Astrocyte of the cerebellum (primary cell): ENCODE measurements at places on chromosomes 12 and 14.

DNA sequence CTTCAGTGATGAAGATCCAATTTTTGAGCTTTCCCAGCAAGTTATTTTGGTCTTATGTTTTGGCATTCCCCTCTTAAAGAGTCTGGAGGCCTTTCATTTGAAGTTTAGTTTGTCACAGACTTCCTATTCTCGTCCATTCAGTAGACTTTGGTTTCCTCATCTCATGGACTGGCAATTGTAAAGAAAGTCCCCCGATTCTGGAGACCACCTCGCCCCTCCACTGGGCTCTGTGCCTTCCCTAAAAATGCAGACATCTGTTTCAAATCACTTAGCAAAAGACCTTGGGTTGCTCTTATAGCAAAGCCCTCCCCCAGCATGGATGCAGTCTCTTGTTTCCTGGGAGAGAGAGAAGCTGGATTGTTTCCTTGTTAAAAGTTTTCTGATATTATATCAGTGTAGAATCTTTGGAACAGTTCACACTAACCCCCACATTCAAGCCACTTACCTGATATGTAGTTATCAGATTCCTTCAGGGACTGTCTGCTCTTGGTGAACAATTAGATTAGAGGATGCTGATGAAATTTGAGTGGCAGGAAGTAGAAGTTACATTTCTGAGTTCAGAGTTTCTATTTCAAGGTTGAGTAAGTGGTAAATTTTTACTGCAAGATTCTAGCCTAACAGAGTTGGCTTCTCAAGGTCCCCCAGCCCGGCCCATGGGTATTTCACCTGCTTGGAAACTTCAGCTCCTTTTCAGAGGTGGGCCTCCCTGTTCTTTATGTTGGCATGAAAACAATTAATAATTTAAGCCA, 56.3 kb downstream of the PLXNC1 start:
- no peak for DNase-seq

DNA sequence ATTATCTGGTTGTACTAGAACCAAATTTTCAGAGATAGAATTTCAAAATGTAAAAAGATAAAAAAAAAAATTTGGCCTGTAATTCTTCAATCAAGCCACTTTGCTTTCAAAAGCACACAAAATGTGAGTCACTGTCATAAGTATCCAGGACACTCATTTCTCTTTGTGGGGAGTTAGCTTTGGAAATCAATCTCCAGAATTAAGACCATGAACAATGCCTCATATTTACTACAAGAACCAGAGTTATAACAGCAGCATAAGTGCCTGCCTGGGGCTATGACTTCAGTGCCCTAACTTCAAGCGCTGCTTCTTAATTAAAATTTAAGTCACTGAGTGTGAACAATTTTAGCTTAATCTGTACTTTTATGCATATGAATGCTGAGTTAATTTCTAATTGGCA, 162.1 kb downstream of the C12orf42 start:
- no peak for DNase-seq

- no peak for DNase-seq
Observed at GRCh38 chr12:69330475-69331473, 17.4 kb upstream of the LYZ start.

DNA sequence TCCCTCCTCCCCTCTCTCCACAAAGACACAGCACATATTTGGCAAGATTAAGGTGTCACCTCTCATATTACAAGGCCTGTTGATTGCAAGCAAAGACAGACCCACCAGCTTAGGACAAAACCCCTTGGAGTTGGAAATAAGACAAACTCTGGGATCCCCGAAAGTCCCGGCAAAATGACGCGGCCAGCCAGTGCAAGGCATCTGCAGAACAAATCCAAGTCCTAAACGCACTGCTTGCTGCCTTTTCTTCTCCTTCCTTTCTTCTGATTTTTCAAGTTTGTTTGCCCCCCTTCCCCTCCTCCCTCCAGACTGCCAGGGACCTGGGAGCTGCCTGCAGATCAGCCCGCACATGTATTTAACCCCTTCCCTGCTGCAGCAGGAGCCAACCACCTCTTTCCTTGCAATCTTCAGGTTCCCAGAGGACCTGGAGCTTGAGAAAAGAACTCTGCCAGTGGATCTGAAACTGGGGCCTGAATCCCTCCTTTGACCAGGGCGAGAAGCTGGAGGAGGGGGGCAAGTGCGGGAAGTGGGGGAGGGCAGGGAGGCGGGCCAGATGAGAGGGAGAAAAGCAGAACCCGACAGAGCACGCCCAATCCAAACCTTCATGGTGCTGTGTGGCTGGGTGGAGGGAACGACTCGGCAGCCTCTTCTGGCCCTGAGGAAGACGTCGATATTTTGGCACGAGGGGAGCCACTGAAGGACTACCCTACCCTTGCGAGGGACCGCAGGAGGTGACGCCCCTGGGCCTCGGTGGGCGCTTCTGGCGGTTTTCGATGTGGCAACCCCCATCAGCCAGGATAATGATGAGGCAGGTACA, 2.0 kb upstream of the NTF3 start:
- DNase-seq = no peak

GRCh38 chr12:54160769-54161480, 27.9 kb downstream of the SMUG1 start:
- DNase-seq = no peak

DNA sequence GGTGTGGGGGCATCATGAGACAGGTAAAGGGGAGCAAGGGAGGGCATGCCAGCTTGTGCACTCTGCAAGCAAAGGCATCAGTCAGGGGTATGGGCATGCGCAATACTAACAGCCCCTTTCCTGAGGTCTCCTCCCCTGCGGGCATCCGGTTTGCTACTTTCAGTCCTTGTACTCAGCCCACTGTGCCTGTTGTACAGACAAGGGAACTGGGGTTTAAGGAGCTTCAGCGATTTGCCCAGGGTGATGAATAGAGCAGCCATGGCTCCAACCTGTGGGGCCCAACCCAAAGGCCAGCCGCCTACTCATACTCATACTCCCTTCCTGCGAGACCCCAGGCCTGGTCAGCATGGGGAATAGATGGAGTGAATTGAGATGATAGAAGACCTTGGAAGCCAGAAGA, 66.7 kb downstream of the GALNT16 start:
- DNase-seq = no peak

GRCh38 chr12:2402073-2402579, 349.3 kb downstream of the CACNA1C start:
- no peak for DNase-seq

DNA sequence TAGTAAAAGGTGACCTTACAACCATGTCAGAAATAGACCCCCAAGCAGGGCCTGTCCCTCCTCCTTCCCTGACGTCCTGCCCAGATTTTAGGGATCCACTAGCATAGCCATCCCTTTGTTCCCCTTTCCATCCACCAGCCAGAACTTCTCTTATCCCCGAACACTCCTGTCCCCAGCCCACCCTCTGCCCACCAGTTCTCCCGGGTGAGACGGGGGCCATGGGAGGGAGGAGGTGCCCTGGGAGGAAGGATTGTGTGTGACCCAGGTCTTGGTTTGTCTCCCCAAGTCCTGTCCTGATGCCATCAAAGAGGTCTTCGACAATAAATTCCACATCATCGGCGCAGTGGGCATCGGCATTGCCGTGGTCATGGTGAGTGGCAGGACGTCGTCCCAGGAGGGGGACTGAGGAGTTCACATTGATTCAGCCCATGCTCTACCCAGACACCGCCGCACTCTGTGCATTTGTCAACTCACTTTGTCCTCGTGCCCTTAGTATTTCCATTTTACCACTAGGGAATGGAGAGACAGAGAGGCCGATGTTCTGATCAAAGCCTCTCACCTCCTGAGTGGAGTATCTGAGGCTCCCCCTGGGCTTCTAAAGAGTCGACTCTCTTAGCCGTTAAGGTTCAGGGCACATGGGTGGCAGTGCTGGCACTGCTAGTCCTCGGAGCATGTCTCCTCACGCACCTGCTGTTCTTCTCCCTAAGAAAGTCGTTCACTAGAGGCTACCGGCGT, 35.9 kb downstream of the CD9 start:
- no peak for DNase-seq

- DNase-seq = no peak
Observed at GRCh38 chr12:42186793-42187192, 42.1 kb upstream of the GXYLT1 start.

GRCh38 chr14:73783107-73783727, 68.4 kb upstream of the PTGR2 start:
- DNase-seq = no peak

- DNase-seq = no peak
Observed at GRCh38 chr12:53613821-53614220, 12.4 kb downstream of the ATF7 start.

GRCh38 chr12:70364695-70365397, 1.2 kb upstream of the KCNMB4 start:
- no peak for DNase-seq

DNA sequence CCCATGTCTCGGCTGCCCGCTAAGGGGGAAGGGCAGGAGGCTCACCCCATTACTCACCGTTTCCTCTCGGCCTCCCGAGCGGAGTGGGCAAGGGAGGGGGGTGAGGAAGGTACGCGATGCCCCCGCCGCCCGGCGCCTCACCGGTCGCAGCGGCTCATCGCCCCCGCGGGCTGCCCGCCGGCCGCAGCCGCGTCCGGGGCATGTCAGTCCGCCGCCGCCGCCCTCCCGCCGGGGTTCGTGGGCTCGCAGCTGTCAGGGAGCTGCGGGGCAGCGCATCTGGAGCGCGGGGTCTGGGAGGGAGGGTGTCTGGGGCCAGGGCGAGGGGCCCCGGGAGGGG, 461 bp downstream of the SLC8A3 start:
- DNase-seq = no peak

DNA sequence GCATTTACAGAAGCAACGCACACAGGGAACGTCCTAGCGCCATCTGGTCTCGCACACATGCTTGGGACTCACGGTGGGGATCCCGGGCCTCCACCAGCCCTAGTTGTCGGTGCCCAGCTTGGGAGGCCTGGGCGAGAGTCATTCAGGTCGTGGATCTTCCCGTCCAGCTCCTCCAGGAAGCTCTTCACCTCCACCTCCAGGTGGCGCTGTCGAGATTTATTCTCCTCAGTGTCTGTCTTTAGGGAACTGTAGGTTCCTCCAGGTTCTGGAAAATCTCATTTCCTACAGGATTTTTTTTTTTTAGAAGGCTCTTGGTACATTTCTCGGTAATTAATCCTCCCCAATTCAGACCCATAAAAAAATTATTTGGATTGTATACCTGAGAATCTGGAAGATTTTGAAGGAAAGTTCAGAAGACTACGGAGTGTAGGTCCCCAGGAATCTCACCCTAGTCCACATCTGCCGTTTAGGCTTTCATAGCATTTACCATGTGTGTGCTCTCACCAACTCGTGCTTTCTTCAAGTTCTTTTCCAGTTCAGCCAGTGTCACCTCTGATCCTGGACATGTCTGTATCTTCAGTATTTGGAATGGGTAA, 910.0 kb downstream of the TMEM121 start:
- DNase-seq = no peak

GRCh38 chr12:86683568-86684304, 427.5 kb upstream of the MGAT4C start:
- DNase-seq = no peak

GRCh38 chr12:62930546-62931425, 4.2 kb downstream of the PPM1H start:
- no peak for DNase-seq

DNA sequence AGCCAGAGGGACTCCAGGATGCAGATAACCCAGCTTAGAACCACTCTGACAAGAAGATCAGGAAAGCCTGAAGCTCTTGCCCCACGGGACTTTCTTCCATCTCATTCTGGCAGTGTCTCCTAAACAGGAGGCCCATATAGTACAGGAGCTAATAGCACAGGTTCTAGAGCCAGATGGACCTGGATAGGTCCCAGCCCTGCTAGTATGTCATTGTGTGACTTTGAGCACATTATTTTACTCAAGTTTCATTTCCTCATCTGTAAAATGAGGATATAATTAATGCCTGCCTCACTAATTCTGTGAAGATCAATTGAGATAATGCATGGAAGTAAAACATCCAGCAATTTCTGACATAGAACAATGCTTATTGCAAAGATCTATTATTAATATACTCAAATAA, 66.5 kb upstream of the GZMB start:
- DNase-seq = no peak

DNA sequence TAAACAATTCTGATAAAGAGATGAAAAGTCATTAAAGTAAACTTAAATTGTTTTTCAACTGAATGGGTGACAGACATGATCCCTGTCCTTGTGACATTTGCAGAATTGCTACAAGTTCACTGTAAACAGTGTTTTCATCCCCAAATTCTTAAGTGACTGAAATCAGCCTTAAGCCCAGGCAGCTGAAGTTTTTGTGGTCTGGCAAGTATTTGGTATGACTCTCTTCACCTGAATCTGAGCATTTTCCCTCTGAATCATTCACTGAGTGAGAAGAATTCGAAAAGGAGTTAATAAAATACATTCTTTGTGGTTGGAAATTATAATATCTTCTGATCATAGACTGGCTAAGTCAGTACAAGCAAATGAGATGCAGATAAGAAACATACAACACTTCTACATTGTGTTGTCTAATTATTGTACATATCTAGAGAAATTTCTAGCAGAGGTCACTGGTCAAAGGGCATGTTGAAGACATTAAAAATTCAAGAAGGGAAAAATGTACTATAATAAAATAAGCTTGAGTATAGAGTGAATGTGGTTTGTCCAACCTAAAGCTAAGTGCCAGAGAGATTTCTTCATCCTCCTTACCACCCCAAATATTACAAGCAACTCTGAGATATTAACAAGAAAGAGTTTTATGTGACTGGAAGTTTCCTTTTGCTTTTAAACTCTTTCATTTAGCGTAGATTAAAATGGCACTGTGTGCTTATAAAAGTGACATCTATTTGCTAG, 177.8 kb upstream of the DIO2 start:
- DNase-seq = peak; percentile 93

- DNase-seq = no peak
Observed at GRCh38 chr12:60173224-60174170, 577.7 kb downstream of the SLC16A7 start.

GRCh38 chr14:89755816-89756215, 198.7 kb downstream of the EFCAB11 start:
- DNase-seq = no peak

DNA sequence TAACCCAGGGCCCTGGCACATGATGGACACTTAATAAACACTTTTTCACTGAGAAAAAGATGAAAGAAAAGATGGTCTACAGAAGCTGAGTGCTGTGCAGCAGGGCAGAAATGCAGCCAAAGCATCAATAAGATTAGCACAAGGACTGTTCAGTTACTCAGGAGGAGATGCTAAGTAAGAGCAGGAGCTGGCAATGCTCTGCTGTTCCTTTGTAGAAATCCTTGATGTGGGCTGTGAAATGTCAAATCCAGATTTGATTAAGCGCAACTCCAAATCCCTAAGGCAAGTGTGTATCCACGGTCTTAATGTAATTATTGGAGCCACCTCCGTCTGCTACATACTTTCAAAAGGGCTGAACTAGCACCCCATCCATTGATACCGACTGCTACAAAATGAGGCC, 151.8 kb upstream of the BTG1 start:
- DNase-seq = no peak

GRCh38 chr12:53530920-53531319, 23.6 kb upstream of the NPFF start:
- no peak for DNase-seq
